ENCODE measurements at places on chromosomes 6 and 20.

GRCh38 chr6:64996301-64996700 is 710.7 kb downstream of the EYS start:
- DNase-seq, result no peak

- DNase-seq, result peak; percentile 51
Observed at GRCh38 chr6:33312361-33313104, 1.3 kb downstream of the TAPBP start.

DNA sequence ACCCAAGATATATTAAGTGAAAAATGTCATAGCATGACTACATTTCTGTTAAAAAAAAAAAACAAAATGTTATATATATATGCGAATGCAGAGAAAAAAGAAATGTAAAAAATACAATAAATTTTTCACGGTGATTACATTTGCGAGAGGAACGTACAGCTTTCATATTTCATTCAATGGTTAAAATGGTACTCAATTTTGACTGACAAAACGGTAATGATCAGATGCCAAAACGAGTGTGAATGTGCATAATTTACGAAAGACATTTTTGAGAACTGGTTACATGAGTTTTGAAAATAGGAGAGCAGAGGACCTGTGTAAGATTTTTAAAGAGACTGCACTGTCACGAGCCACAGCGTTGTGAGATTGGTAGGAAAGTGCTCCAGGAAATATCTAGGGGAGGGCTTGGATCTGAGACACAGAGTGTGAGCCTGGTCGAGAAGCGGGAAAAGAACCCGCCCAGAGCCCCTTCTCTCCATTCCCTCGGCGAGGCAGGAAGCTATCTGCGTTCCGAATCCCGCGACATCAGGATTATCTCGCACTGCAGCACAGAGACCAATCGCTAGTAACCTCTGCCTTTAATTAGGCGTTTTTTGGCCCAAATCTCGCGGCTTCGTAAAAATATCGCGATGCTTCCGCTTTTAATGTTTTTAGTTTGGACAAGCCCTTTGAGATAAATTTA is 28.5 kb downstream of the TRIM27 start:
- peak; percentile 98 for DNase-seq

- no peak for DNase-seq
Observed at GRCh38 chr6:135832166-135832565, 19.3 kb upstream of the PDE7B start.

Measured in left kidney (tissue), 8 donors.